ENCODE measurements at places on chromosomes 2 and 18.

GRCh38 chr18:55406451-55406991, 181.5 kb downstream of the TCF4 start:
- no peak for DNase-seq

DNA sequence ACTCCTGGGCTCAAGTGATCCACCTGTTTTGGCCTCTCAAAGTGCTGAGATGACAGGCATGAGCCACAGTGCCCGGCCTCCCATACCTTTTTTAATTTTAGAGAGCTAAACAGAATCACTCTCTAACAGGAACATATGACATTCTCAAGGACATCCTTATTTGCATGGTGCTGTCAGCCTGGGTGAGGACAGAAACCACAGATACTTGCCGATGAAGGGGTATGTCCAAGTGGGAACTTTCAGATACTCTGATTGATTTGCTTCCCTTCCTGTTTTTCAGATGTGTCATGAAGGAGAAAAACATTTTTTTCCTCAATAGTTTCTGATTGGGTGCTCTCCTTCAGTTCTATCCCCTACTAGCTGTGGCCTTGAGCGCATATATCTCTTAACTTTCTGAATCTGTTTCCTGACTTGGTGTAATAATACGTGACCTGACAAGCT, 49.6 kb downstream of the MYO3B start:
- no peak for DNase-seq

- no peak for DNase-seq
Observed at GRCh38 chr18:68847219-68847837, 49.4 kb downstream of the CCDC102B start.

- DNase-seq = no peak
Observed at GRCh38 chr2:28439763-28440162, 47.1 kb downstream of the FOSL2 start.

- DNase-seq = no peak
Observed at GRCh38 chr2:109377976-109378375, 235.8 kb downstream of the SEPTIN10 start.

DNA sequence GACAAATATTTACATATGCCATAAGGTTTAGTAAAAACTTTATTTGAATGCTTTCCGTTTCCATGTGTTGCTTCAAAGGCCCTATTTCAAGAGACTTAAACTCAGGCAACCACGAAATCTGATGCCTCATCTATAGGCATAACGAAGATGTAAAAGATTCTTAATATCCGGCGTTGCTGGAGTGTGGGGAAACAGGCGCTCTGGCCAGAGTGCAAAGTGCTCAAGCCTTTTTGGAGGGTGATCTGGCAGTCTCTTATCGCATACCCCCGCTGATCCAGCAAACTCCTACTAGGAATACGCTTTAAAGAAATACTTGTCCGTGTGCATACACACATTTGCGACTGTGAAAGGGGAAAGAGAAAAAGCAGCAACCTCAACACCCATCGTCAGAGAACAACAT, 108.8 kb downstream of the NOL10 start:
- no peak for DNase-seq

GRCh38 chr2:158928515-158928914, 39.9 kb upstream of the TANC1 start:
- no peak for DNase-seq

DNA sequence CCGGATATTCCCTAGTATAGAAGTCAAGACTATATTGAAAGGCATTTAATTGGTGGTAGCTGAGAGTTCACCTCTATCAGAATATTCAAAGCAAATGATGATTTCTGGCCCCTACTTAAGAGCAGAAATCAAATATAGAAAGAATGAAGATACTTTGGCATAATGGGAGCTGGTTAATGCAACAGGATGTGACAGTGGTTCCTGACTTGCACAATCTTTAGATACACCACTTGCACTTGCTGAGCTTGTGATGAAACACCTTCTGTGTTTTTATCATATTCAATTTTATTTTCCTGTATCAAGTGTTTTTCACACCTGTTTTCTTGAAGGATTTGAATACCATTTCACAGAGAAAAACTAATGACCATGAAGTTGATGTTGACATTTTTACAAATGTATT, 124.1 kb upstream of the CDH19 start:
- DNase-seq = no peak

DNA sequence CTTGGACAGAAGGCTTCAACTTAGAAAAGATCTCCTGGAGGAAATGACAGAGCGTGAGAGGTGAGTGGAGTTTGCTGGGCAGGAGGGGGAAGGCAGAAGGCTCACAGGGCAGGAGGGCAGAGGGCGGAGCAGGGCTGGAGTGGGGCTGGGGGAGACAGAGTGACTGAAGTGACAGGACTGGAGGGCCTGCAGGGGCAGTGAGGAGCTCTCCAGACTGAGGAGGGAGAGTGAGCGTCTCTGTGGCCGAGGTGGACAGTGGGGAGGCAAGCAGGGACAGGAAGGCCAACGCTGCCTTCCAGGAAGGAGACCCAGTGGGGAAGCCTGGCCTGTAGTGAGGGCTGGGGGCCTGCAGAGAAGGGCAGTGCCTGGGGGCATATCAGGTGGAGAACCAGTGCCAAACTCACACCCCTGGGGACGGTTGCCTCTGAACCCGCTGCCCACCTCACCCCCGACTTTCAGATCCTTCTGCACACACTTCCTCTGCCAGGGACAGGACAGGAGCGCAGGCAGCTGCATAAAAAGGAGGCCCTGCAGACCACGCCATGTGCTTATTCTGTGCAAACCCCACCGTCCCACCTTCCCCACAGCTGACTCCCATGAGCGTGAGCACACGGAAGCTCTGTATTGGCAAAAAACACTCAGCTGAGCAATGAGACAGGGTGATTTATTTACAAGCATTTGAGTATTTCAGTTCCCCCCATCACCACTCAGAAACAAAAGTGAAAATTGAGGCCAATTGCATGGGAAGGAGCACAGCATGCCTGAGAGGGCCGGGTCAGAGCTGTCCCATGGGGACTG, 244.3 kb downstream of the FAM210A start:
- no peak for DNase-seq

DNA sequence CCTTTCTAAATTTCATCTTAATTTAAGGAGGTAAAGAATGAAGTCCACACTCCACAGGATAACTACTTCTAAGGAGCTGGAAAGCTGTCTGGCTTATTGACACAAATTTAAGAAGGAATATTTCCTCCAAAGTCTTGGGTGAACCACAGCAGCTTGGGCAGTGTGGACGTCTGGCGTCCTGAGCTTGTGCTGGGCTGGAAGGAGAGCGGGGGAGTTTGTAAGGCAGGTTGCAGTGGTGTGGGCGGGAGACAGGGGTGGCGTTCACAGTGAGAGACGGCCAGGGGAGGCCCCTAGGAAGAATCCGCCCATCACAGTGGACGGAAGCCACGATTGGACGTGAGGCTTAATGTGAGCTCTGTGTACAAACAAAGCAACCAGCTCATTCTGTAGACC, 25.7 kb downstream of the ADI1 start:
- no peak for DNase-seq

DNA sequence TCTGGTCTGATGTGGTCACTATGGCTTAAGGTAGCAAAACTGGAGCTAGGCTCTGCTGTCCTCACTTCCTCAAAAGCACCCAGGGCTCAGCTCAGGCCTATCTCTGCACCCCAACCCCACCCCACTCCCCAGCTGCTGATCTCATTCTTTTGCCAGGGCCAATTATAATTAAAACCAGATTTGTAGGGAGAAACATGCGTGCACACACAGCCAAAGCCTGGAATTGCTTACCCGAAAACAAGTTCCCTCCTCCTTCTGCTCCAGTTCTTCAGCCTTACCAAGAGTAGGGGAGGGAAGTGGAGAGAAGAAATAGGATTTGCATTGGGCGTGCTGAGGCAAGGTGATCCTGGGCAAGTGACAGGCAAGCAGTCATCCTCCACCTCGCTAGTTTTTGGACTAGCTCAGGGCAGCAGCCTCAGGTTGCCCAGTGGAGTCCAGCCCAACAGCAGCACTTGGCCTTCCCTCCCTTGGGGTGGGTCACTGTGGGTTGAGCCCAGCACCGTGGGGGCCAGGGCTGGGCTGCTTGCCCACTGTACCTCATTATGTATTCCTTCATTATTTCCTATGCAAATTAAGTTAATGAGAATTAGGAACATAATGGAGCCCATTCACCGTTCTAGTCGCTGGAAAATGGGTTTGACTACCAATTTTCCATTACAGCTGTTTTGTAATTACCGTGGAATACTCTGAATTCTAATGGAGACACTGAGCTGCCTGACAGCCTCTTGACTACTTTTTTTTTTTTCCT, 199.1 kb upstream of the CELF4 start:
- no peak for DNase-seq

DNA sequence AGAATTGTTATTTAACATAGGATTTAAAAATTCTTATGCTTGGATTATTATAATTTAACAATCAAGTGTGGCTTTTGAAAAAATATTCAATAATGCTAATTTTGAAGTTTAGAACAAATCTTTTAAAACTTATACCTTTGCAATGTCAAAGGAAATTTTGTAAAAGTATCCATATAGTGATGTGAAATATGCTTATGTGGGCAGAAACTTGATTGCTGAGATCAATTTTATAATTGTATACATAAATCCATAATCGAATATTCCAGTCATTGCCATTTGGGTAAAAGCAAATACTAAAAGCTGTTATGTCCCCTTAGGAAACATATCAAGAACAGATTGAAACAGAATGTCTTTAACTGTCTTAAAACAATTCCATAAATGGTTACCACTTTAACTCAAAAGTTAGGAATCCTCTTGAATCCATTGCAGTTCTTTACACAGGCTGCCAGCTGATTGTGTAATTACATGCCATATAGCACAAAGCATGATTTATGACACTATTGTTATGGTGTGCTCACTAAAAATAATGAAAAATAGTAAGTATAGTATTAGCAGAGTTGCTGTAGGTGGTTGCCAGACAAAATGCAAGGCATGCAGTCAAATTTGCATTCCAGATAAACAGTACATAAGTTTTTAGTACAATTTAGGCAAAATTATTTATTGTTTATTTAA, 24.2 kb downstream of the PLCL1 start:
- DNase-seq = no peak

- no peak for DNase-seq
Observed at GRCh38 chr18:48740068-48740440, 201.2 kb downstream of the CTIF start.

- DNase-seq = no peak
Observed at GRCh38 chr2:69184224-69184623, 171.2 kb downstream of the ANTXR1 start.

- no peak for DNase-seq
Observed at GRCh38 chr2:206615417-206616089, 26.7 kb upstream of the FAM237A start.

- DNase-seq = no peak
Observed at GRCh38 chr2:217706095-217706494, 296.7 kb downstream of the TNS1 start.

DNA sequence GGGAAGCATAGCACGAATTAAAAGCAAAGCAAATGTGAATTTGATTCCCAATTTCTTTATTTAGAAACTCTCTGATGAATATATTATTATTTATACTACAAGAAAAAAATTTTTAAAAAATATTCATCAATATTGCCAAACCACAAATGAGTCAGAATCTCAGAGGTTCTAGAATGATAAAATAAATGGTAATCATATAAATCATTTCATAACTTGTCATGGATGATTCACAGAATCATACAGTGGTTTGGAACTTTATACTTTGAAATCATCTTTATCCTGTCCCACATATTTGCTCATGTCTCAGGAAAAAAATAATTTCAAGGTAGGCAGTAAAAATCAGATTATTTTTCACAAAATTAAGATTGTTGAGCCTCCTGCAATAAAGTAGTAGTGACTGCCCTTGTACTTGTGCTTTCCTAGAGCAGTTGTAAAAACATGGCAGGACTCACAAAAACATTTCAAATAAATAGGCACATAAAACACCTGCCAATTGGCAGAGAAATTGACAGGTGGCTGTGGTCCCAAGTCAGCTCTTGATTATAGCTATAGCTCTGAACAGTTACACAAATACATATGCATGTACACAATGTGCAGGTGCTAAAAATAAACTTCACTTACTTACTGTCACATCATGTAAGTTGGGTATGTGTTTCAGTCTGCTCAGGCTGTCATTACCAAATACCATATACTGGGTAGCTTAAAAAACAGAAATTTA, 273.9 kb upstream of the SESTD1 start:
- DNase-seq = no peak

DNA sequence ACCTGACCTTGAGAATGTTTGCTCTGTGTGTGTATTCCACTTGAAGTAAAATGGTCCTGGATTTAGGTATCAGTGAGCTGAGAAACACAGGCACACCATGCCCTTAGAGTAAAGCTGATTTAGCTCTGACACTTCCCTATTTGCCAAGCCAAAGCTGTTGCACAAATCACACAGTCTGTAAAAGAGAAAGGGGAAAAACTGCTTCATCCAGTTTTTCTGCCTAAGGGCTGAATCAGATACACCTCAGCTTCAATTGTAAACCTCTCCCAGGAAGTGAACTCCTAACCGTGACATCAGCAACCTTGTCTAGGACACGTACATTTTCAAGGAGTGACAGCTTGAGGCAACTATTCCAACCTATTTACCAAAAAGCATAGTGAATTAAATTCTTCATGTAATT, 150.4 kb downstream of the NR4A2 start:
- DNase-seq = no peak

GRCh38 chr2:152376968-152377367, 42.0 kb downstream of the FMNL2 start:
- DNase-seq = no peak

GRCh38 chr2:96148410-96149217, 3.4 kb upstream of the DUSP2 start:
- DNase-seq = peak; percentile 90

GRCh38 chr18:79584491-79585394, 94.9 kb upstream of the CTDP1 start:
- no peak for DNase-seq

DNA sequence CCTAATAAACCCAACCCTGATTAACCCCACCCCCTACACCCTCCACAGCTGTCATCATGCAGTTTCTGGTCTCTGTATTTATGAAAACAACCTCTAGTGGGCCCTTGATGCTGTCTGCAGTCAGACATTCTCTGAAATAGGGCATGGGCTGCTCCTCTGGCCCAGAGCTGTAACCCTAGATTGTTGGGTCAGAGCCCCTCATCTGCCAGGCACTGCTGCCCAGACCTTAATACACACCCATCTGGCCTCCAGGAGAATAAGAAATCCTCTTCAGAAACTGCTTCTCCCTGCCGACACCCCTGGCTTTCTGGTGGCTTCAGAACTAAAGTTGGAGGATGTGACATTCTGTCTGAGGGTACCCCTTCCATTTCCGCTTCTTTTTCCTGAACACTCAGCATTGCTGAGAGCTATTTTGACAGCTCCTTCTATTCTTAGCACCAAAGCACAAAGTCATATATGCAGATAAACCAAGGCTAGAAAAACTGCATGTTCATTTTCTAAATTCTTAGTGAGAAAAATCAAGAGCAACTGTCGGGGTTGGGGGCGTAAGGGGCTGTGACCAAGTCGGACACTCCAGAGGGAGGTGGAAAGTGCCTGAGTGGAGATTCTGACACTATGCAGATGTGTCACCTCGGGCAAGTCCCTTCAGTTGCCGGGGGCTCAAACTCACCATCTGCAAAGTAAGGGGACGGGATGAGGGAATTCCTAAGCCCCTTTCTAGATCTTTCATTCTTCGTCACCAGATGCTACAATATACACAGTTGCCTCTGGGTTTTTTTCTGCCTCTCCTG, 28.7 kb downstream of the SRSF7 start:
- peak; percentile 47 for DNase-seq
